Activated CD4-positive, alpha-beta T cell treated with anti-CD3 and anti-CD28 coated beads, Interleukin-2, amount 50 U/mL, for 4 hours (primary cell): ENCODE measurements at places on chromosomes 4 and X.

GRCh38 chrX:74853255-74853654 lies 72.0 kb downstream of the NEXMIF start:
- no peak for DNase-seq

DNA sequence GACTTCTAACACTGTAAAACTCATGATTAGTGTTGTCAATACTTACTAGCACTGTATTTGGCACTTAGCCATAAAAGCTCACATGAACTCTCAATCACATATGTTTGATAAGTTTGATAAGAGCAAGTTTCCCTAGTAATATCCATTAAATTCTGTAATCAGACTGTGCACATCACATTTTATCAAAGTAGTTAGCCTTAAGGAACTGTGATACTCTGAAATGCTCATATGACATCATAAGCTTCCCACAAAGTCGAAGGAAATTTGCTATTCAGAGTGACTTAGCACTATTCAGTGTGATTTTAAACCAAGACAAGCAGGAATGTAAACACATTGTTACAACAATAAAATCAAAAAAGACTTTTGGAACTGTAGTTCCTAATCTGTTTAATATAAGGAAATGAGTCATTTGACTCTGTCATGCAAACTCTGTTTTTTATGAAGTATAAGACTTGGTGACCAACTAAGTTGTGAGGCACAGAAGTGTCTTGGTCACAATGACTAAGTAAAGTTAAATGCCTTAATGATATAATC lies 6.7 kb downstream of the SLC7A11 start:
- DNase-seq, result no peak

DNA sequence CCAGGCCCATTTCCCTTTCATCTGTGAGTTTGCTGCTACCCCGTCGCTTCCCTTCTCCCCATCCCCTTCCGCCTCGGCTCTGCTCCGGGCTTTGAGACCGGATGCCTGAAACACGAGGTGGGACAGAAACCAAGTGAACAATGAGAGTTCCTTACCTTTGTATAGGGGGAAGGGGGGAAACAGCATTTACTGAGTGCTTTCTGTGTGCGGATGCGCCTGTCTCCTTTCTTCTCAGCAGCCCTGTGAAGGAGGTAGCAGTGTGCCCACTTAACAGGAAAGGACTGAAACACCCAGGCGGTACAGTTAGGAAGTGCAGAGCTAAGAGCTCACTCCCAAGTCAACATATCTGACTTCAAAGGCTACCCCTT lies 43.2 kb upstream of the TMSB15B start:
- DNase-seq, result peak; percentile 1

DNA sequence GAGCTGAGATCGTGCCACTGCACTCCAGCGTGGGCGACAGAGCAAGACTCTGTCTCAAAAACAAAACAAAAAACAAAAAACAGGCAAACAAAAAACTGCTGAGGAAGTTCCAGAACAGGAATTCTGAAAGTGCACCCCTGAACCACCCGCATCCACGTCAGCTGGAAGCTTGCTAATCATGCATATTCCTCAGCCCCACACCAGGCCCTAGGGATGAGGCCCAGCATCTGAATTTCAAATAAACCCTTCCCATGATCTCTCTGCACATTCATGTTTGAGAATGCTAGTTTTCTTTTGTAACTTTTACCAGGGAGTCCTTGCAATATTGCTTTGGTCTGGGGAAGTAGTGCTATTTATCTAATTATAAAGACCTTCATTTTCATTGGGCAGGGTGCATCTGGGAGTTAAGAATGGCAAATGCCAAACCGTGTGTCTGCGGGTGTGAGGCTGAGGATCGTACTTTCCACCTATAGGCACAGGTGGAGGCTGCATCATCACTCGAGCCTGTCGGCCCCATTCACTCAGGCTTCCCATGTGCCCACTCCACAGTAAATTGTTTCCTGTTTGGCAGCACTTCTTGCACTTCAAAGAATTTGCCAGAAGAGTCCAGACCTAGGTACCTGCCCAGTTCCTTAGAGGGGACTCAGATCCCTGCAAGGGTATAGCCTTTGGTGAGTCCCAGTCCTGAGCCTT lies 23.6 kb downstream of the CCKAR start:
- no peak for DNase-seq

- DNase-seq, result no peak
Measured at GRCh38 chr4:30714408-30715031, 5.6 kb upstream of the PCDH7 start.

GRCh38 chrX:107775734-107776511 lies at the start of gene TSC22D3:
Gene TSC22D3, minus strand, starts transcription at chrX:107775787. Its CDS starts 368 bp downstream, at chrX:107775419.
- peak; percentile 26 for DNase-seq

DNA sequence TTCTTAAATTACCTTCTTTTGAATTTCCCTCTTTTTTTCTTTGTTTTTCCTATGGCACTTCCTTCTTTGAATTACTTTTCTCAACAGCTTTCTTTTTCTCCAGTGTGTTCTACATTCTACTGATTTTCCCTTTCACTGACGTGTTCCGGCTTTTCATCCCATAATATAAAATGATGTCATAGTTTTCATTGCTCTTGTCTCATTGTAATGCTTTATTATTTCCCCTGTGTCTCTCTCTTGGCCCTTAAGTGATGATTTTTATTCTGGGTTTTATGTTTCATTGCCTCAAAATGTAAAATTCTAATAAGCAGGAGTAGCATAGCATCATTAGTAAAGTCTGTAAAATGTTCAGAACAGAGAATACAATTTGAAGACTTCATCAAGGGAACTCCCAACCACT lies 299.3 kb downstream of the KCTD8 start:
- DNase-seq, result no peak

- no peak for DNase-seq
Measured at GRCh38 chr4:79847411-79847810, 225.6 kb downstream of the ANTXR2 start.

GRCh38 chrX:136214551-136214950 lies 36.6 kb downstream of the MAP7D3 start:
- no peak for DNase-seq

- no peak for DNase-seq
Measured at GRCh38 chr4:19472666-19473065, 779.0 kb upstream of the SLIT2 start.

GRCh38 chr4:90503677-90504076 lies 376.5 kb downstream of the CCSER1 start:
- no peak for DNase-seq

GRCh38 chrX:70500826-70501225 lies 56.2 kb downstream of the DLG3 start:
- DNase-seq, result no peak

GRCh38 chr4:108342325-108342970 lies 173.7 kb upstream of the LEF1 start:
- peak; percentile 15 for DNase-seq

GRCh38 chr4:120132935-120133334 lies 66.3 kb upstream of the MAD2L1 start:
- no peak for DNase-seq

GRCh38 chr4:72357908-72358307 lies 211.1 kb downstream of the ADAMTS3 start:
- DNase-seq, result no peak

DNA sequence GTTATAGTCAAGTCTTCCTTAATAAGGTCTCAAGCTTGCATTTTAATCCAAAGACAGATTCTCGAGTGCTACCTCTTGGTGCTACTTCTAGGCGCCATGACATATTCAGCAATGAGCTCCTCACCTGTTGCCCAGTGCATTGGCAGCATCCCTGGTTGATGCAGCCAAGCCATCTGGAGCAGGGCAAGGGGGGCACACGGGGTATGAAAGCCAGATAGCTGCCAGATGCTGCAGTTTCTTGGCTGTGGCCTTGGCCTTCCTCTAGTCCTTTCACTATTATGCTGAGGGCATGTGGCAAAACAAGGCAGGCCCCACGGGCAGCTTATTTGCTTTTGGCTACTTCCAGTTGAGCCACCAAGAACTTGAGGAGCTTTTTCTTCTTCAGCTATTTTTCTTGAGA lies 168.6 kb upstream of the PGRMC2 start:
- DNase-seq, result no peak

DNA sequence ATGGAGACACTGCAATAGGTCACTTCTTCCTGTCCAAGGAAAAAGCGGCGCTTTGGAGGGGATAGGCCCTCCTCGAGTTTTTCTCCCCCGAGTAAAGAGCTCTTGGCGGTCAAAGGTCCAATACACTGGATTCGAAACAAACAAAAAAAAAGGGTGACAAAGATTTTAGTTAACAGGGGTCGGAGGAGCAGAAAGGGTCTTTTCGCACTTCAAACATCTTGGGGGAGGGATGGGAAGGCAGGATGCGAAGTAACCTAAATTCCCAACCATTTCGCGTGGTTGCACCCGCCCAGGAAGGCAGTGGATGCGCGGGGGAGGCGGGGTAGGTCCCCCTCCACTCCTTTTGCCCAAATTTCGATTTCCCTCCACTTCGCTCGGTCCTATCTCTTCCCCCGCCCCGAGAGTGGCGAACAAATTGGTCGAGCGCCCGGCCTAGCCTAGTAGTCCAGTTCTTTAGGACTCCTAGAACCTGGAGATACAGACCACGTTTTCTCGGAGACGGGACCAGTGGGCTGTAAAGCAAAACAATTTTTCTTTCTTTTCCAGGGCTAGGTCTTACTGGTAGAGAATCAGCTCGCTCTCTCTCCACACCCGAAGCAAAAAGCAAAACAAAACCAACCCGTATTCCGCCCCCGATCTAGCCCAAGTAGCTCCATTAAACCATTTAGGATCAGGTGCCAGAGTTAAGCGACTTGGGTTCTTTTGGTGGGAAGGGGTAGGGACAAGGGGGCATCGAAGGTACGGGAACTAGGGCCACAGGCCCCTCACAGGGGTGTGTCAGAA lies 2.0 kb upstream of the STAG2 start:
- peak; percentile 5 for DNase-seq

- DNase-seq, result no peak
Measured at GRCh38 chrX:56281789-56282188, 49.6 kb downstream of the KLF8 start.

DNA sequence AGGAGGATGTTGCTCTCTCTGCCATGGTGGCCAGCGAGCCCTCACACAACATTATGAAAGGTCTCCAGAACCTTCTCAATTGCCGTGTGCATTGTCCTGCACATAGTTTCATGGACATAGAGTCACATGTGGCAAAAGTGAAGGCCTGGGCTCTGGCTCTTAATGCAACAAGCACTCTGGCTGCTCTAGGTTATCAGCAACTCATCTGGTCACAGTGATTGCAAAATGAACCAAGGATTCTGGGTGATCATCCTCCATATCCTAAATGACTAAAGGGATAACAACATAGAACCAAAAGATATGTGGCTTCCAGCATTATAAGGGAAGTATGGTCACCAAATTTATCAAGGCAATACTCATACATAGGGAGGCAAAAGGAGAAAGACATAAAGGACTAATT lies 175.2 kb downstream of the MGST2 start:
- DNase-seq, result no peak

- no peak for DNase-seq
Measured at GRCh38 chr4:159075531-159075932, 27.3 kb upstream of the RAPGEF2 start.

DNA sequence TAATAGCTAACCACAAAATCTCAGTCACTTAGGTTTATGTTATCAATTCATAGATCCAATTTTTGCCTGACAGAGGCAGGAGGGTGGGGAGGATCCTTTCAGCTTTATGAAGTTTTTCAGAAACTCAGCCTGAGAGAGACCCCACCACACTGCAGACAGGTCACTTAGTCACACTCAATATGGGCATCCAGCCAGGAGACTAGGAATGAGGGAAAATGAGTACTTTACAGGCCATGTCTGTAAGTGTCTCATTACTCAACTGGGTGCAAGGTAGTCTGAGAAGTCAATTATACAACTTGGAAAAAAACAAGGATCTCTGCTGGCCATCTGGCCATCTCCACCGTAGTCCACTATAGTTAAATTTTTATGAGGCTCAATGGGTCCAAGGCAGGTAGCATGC lies 365.9 kb downstream of the INPP4B start:
- no peak for DNase-seq

- no peak for DNase-seq
Measured at GRCh38 chr4:65139998-65140397, 530.3 kb downstream of the EPHA5 start.
